ENCODE measurements at places on chromosomes 1 and 21.

- no peak for DNase-seq
- no peaks in the 10 kb centered on the region for H3K36me3 ChIP-seq
- no peaks in the 10 kb centered on the region for H3K27me3 ChIP-seq
- no peak overlapping the region for H3K27ac ChIP-seq
- H3K4me3 ChIP-seq, result no peak overlapping the region
- no peaks in the 10 kb centered on the region for H3K4me1 ChIP-seq
These were observed 253.7 kb downstream of the CACNA1E start for GRCh38 chr1:181737056-181737455.

DNA sequence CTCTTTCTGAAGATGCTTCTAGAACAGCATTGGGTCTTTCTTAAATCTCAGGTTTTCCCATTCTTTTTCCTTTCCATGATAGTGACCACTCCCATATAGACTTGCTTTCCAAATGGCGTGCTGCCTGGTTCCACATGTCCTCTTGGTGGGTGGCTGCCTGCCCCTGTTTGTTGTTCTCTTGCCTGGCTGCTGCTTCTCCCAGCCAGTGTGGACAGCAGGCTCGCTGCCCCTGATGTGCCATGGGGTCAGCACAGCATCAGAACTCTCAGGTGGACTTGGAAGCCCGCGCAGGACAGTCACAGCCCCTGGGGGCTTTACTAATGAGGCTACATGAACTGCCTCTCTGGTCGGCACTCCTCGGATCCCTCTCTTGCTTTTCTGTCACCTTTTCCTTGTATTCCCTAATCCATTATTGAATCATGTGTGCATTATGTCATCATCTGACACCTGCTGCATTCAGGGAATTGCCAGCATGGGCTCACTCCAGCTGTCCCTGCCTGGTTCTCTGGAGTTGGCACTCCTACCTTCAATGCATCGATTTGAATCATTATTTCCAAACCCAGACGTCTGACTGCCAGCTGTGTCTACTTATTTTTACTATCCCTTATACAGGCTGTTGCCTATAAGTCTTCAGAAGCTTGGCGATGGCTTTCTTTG is 100.5 kb upstream of the COA6 start:
- DNase-seq, result no peak
- H3K27ac ChIP-seq, result no peak overlapping the region
- H3K4me3 ChIP-seq, result no peak overlapping the region
- no peaks in the 10 kb centered on the region for H3K27me3 ChIP-seq
- no peaks in the 10 kb centered on the region for H3K36me3 ChIP-seq

DNA sequence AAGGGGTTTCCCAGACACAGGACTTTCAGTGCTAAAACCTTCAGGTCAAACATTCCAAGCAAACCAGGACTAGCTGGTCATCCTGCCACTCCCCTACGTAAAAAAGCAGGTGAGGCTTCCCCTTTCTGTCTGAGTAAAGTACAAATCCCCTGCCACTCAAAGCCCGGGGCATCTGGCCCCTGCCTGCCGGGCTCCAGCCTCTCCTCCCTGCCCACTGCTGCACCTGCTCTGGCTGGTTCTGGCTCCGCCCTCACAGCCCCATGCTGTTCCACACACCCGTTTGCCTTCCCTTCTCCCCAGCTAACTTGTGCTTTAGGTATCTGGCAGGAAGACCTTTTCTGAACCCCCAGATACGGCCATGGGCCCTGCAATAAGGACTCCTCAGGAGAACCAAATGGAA is 23.3 kb upstream of the S100A7 start:
- H3K27me3 ChIP-seq, result no peaks in the 10 kb centered on the region
- H3K27ac ChIP-seq, result no peak overlapping the region
- H3K36me3 ChIP-seq, result no peaks in the 10 kb centered on the region
- H3K4me3 ChIP-seq, result no peak overlapping the region

DNA sequence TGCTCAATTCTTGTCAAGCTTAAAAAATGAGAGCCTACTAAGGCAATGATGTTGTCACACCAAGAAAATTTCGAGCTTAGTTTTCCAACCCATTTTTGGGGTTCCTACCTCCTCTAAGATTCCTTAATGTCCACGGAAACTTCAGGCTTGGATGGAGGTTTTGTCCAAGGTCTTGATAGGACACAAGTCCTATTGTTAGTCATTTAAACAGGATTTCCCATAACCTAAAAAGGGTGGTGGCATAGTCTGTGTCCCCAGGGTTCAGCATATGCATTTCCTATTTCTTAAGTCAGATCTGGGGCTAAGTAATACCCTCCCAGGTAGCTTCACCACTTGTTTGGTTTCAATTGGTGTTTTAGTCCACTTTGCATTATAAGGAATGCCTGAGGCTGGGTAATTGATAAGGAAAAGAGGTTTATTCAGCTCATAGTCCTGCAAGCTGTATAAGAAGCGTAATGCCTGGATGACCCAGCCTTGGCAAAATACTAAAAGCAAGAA is 10.9 kb upstream of the PADI2 start:
- H3K36me3 ChIP-seq, result no peaks in the 10 kb centered on the region
- no peak overlapping the region for H3K4me3 ChIP-seq
- H3K4me1 ChIP-seq, result no peaks in the 10 kb centered on the region
- H3K27ac ChIP-seq, result no peak overlapping the region
- H3K27me3 ChIP-seq, result peaks cover 83% of the 10 kb centered on the region

DNA sequence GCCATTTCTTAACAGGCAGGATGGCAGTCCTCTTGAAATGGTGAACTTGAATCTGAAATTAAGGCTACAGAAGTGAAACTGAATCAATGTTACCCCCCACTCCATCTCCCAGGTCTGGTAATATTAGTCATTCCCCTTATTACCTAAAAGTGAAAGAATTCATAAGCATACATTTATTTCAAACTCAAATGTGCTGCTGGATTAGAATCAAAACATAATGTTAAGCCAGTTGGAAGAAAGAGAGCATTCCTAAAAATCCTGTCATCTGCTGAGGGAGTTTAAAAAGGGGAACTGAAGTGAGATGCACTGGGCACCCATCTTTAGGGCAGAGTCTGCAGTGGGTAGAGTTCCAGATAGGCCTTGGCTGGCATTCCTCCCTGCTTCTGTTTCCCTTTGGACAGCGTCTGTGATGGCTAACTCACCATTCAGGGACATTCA is 17.4 kb downstream of the KIAA0319L start:
- peaks cover 33% of the 10 kb centered on the region for H3K4me1 ChIP-seq
- H3K36me3 ChIP-seq, result no peaks in the 10 kb centered on the region
- peak; percentile 11 for DNase-seq

GRCh38 chr1:193457676-193458075 is 271.3 kb upstream of the B3GALT2 start:
- H3K4me3 ChIP-seq, result no peak overlapping the region
- H3K27ac ChIP-seq, result no peak overlapping the region
- H3K36me3 ChIP-seq, result no peaks in the 10 kb centered on the region
- H3K4me1 ChIP-seq, result peaks cover 19% of the 10 kb centered on the region

DNA sequence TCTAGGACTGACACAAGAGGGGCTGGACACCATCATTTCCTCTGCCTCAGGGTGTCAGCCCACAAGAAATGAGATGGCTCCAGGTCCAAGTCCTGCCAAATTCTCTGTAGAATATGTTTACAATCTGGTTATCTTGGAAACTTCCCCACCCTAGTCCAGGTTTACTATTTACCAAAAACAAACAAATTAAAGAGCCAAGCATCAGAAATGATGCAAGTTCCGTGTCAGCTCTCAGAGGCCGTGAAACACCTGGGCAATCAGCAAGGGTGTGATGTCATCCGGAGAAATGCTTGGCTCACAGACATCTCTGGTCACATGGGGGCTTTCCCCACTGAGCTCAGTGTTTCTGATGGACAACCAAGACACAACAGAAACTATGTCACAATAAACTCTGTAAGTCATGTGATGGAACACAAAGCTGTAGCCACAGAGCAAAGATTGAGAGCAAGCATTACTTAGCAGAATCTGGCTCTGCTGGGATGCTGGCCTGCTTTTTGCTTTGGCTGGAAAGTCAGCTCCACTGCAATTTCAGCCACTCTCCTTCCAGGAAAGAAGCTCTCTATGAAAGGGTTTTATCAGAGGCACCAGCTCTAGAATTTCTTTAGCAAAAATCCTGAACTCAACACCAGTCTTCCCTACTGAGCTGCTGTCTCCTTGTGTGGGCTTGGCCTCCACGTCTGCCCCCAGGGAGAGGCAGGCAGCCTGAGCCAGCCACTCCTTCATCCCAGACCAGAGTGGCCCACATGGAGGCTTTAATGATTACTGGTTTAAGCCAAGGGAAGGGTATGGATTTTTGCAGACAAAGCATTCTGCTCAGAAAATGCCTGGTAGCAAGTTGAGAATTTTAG is 55.9 kb downstream of the NENF start:
- no peaks in the 10 kb centered on the region for H3K27me3 ChIP-seq
- H3K4me1 ChIP-seq, result peaks cover 26% of the 10 kb centered on the region
- H3K36me3 ChIP-seq, result no peaks in the 10 kb centered on the region
- peak; percentile 92 for DNase-seq

DNA sequence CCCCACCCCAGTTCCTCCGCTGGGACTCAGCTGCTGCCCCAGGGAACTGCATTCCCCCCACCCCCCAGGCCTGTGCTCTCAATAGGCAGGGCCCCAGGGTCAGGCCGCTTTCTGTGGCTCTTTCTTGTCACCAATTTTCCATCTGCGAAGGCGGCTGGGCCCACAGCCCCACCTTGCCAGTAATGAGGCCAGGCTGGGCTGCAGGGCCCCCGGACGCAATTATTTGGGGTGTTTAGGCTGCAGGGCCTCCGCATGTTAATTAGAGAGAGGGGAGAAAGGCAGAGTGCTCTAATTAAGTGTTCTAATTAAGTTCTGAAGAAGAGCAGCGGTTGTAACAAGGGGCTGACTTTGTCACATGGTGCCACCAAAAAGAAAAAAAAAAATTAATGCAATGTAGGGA is 71.8 kb downstream of the EPHB2 start:
- no peak for DNase-seq
- no peaks in the 10 kb centered on the region for H3K36me3 ChIP-seq

- no peak overlapping the region for H3K4me3 ChIP-seq
- H3K27ac ChIP-seq, result no peak overlapping the region
- no peaks in the 10 kb centered on the region for H3K4me1 ChIP-seq
- no peak for DNase-seq
- no peaks in the 10 kb centered on the region for H3K36me3 ChIP-seq
These were observed 58.5 kb upstream of the IVNS1ABP start for GRCh38 chr1:185375583-185375982.

- H3K36me3 ChIP-seq, result no peaks in the 10 kb centered on the region
- no peaks in the 10 kb centered on the region for H3K27me3 ChIP-seq
- no peak for DNase-seq
- H3K4me3 ChIP-seq, result no peak overlapping the region
- H3K27ac ChIP-seq, result no peak overlapping the region
These were observed 184.2 kb downstream of the DYRK1A start for GRCh38 chr21:37550618-37551330.

DNA sequence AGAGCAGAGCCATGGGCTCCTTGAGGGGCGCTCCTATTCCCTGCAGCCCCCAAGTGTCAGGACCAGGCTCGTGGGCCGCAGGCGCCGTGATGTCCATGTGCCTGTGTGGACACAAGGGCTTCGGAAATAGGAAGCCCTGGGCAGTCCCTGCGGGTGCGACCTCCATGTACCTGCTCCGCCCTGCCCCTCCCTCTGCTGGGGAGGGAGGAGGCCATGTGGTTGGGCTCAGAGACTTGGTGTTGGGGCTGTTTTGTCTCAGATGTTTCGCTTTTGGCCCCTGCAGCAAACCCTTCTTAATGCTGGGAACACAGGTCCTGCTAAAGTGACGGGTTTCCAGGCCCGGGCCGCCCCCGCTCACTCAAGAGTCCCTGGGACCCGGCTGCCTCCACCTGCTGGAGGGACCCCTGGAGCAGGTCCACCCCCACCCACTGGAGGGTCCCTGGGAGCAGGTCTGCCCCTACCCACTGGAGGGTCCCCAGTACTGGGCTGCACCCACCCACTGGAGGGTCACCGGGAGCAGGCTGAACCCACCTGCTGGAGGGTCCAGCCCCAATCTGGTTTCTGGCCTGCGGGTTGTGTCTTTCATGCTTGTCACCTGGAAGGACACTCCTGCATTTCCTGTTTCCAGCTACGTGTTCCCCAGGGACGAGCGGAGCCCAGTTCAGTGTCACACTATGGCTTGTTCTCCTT is 156.5 kb downstream of the PEX14 start:
- no peaks in the 10 kb centered on the region for H3K4me1 ChIP-seq
- no peaks in the 10 kb centered on the region for H3K36me3 ChIP-seq
- DNase-seq, result no peak
- no peak overlapping the region for H3K4me3 ChIP-seq

DNA sequence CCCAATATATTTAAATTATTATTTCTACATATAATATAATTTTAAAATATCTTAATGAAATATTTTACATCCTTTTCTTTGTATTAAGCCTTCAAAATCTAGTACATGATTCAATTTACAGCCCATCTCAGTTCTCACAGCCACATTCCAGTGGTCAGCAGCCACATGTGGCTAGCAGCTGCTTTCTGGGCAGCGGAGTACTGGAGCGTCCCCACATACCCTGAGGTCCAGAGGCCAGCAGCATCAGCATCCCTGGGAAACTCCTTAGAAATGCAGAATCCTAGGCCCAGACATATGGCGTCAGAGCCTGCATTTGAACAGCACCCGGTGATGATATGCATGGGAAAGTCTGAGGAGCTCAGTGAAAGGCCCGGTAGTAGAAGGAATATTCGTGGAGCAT is 8.6 kb upstream of the LHX4 start:
- 0 out of 2 replicates have a peak, but pooled peaks cover 4% of the 10 kb centered on the region for H3K4me1 ChIP-seq
- no peak overlapping the region for H3K27ac ChIP-seq
- H3K36me3 ChIP-seq, result no peaks in the 10 kb centered on the region
- H3K27me3 ChIP-seq, result no peaks in the 10 kb centered on the region
- no peak for DNase-seq
- no peak overlapping the region for H3K4me3 ChIP-seq

GRCh38 chr1:247400685-247401084 is 15.3 kb upstream of the NLRP3 start:
- no peaks in the 10 kb centered on the region for H3K36me3 ChIP-seq
- no peak overlapping the region for H3K4me3 ChIP-seq
- DNase-seq, result no peak
- no peak overlapping the region for H3K27ac ChIP-seq

GRCh38 chr1:153907134-153907533 is 15.6 kb downstream of the GATAD2B start:
- DNase-seq, result no peak
- no peak overlapping the region for H3K27ac ChIP-seq
- no peak overlapping the region for H3K4me3 ChIP-seq
- no peaks in the 10 kb centered on the region for H3K4me1 ChIP-seq

GRCh38 chr1:168287237-168287664 is 6.6 kb downstream of the TBX19 start:
- peaks cover 9% of the 10 kb centered on the region for H3K27me3 ChIP-seq
- no peaks in the 10 kb centered on the region for H3K36me3 ChIP-seq
- peaks cover 44% of the 10 kb centered on the region for H3K4me1 ChIP-seq

GRCh38 chr1:239735111-239735510 is 348.7 kb downstream of the CHRM3 start:
- no peak overlapping the region for H3K27ac ChIP-seq
- no peaks in the 10 kb centered on the region for H3K27me3 ChIP-seq
- no peaks in the 10 kb centered on the region for H3K36me3 ChIP-seq

- no peak overlapping the region for H3K4me3 ChIP-seq
- H3K36me3 ChIP-seq, result no peaks in the 10 kb centered on the region
- DNase-seq, result no peak
- no peak overlapping the region for H3K27ac ChIP-seq
- no peaks in the 10 kb centered on the region for H3K27me3 ChIP-seq
These were observed 29.2 kb downstream of the RNU1-1 start for GRCh38 chr1:16484931-16485330.

GRCh38 chr1:75901371-75901770 is 30.8 kb downstream of the ASB17 start:
- H3K27ac ChIP-seq, result no peak overlapping the region
- no peak overlapping the region for H3K4me3 ChIP-seq
- H3K36me3 ChIP-seq, result no peaks in the 10 kb centered on the region
- no peaks in the 10 kb centered on the region for H3K27me3 ChIP-seq
- no peaks in the 10 kb centered on the region for H3K4me1 ChIP-seq

Data from MM.1S (cell line).